CMK (cell line): ENCODE measurements at places on chromosomes 12 and 14.

GRCh38 chr14:49896966-49897365 is 4.1 kb downstream of the ARF6 start:
- DNase-seq, result no peak

- DNase-seq, result no peak
These were observed 10.7 kb downstream of the BICD1 start for GRCh38 chr12:32117316-32117715.

GRCh38 chr12:4505376-4505986 is 33.2 kb upstream of the RAD51AP1 start:
- DNase-seq, result no peak

- no peak for DNase-seq
These were observed 94.5 kb upstream of the VASH1 start for GRCh38 chr14:76666746-76667145.

GRCh38 chr12:80282226-80282625 is 161.8 kb upstream of the PTPRQ start:
- DNase-seq, result no peak

GRCh38 chr12:68038650-68039049 is 49.4 kb downstream of the IFNG-AS1 start:
- DNase-seq, result no peak
